ENCODE measurements at places on chromosomes 7 and 10.

DNA sequence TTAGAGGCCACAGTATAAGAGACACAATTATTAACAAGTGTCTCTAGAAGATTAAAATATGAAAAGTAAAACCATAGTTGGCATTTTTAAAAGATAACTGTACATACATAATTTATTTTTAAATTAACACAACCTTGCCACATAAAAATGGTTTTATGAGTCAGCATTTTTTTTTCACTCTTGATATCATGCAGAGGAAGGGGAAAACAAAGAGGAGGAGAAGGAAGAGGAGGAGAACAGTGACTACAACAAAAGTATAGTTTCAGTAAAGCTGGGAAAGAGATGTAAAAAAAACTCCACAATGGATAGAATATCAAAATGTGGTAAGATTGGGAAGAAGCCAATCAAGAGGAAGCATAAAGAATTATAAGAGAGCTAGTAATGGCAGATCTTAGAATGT is 34.0 kb downstream of the CH25H start:
- no peak for DNase-seq

DNA sequence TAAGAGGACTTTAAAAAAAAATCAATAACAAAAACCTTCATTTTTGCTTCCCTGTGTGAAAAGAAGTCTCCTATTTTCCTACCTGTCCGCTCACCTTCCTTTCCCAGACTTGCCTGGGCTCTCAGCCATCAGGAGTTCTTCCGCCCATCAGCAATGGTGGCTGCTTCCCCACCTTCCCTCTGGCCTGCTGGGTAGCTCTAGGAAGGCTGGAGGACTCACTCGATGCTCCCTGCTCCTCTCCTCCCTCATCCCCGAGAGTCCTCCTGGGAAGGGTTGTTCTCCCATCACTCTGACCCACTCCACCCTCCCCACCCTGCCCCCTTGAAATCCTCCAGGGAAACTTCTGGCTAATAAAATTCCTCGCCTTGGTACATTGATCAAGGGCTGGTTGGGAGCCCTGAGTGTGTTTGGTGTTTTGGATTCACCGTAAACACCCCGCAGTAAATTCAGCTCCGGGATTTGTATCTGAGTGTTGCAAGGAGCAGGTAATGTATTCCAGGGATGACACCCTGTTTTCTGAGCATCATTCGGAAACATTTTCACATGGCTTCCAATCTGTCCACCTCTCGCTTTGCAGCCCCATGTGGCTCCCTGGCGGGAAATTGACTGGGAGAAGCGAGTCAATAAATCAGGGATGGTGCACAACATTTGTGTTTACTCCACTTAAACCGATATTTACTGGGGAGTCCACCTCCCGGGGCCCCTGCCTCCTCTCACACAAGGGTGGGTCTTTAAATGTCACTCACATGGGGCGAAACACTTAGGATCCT is 126.4 kb upstream of the SDK1 start:
- no peak for DNase-seq

- DNase-seq = no peak
These were observed 4.9 kb upstream of the ELN start for GRCh38 chr7:74023092-74023536.

DNA sequence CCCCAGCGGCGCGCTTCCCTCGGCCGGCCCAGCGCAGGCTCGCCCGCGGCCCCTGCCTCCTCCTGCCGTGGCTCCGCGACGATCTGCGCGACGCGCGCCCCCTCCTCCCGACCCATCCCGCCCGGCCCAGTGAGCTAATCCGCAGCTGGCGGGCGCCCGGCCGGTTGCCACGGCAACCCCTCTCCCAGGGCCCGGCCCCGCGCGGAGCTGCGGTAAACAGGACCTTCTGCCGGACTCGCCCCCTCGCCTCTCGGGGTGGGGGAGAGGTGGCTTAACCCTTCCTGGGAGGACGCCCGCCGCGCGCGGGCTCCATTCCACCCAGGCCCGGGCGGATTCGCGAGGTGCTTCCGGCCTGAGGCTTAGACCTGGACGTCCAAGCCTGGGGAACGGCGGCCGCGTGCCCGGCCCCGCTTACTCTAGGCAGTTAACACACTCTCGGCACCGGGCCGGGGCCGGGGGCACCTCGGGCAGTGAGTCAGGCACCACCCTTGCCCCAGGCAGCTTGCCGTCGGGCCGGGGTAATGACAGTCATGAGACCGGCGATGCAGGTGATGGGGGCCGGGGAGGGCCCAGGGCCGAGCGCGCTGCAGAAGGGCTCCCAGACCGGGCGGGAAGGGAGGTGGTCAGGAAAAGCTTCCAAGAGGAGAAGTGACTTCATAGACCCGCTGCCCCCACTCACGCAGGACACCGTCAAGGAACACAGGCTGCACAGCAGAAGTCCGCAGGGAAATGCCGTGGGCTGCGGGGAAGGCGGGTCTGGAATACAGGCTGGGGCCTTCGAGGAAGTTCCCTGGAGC is at the start of gene DENND2A:
Gene DENND2A (minus strand): TSS at position 87 of the 797 bp plus-strand sequence. CDS start 38,416 bp downstream, outside the sequence.
- DNase-seq = no peak

DNA sequence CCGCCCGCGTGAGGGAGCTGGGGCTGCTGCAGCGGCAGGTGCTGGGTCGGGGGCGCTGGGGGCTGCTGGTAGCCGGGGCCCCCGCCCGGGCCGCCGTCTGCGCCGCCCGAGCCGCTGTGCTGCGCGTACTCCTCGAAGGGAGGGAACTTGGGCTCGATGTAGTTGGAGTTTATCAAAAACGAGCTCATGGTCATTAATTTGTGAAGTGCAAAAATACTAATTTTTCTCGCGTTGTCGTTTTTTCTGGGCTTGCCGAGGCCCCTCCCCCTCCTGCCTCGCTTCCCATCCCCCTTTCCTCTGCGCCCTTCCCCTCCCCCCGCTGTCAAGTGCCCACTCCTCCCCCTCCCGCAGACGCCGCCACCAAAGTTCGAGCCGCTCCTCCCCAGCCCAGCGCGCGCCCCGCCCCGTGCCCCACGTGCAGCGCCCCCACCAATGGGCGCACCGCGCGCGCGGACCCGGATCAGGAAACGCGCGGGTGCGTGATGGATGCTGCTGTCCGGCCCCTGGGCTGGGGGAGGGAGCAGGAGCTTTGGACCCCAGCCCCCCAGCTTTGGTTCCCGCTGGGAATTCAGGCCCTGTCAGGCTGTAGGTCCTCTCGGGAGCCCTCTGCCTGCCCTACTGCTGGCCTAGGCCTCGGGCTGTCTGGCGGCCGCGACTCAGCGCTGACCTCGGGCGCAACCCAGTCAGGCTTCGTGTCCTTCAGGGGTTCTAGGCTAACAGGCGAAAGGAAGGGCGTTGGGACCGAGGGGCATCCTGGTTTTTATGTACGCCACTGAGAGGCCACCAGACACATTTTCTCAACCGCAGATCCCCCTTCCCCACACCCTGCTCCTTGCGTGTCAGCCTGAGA is at the start of gene HOXA4:
Gene HOXA4 (minus strand): TSS at position 218 of the 850 bp plus-strand sequence. CDS start 24 bp downstream, at position 194.
- DNase-seq = peak; percentile 69

- no peak for DNase-seq
These were observed 273.8 kb downstream of the AUTS2 start for GRCh38 chr7:69871886-69872569.

DNA sequence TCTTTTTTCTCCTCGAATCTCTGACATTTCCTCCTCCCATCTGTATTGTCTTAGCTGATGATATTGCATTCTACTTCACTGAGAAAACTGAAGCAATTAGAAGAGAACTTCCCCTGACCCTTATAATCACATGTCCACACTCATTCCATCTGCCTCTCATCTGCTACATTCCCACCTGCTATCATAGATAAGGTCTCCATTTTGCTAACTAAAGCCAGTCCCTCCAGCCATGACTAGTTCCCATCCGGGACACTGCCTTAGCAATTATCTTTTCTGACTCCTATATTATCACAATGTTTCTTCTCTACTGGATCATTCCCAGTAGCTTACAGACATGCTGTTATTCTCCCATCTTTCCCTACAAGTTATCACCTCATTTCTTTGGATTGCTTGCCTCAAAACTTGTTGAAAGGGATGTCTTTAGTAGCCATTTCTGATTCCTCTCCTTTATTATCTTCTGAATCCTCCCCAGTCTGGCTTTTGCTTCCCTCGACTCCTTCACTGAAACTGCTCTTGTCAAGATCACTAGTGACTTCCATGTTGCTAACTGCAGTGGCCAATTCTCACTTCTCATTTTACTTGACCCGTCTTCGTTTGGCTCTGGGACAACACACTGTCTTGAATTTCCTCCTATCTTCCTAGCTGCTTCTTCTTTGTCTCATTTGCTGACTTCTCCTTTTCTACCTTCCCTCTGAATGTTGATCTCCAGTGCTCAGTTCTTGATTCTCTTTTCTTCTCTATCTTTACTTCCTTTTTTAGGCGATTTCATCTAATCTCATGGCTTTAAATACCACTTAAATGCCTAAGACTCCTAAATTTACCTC is 35.9 kb downstream of the FZD1 start:
- DNase-seq = no peak

DNA sequence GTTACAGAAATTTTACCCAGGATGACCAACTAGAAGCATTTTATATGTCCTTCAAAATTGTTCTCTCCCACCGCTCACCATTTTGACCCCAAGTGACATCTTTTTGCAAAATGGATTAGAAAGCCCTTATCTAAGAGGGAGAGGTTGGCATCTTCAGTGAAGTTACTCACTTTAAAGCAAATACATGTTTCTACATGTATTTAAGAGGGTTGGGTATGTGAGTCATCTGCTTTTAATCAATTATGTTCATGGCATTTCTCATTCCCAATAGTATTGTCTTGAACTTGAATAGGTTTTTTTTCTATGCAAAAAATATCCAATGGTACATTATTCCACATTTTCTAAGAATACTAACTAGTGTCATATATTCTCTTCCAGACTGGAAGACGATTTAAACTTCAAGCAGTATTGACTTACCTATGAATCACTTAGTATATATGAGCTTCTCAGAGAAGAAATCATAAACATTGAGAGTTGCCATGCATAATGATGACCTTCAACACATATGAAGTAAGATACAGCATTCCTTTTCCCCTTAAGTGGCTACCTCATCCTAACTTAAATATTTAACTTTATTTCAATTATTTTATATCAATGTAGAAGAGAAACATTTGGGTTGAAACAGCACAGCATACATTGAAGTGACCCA is 132.8 kb downstream of the POLR1F start:
- DNase-seq = no peak

- DNase-seq = no peak
These were observed 13.5 kb downstream of the IKZF1 start for GRCh38 chr7:50317697-50318669.

- DNase-seq = no peak
These were observed 4.6 kb downstream of the MARVELD1 start for GRCh38 chr10:97718178-97718577.

GRCh38 chr7:35993113-35993512 is 159.9 kb upstream of the EEPD1 start:
- no peak for DNase-seq

DNA sequence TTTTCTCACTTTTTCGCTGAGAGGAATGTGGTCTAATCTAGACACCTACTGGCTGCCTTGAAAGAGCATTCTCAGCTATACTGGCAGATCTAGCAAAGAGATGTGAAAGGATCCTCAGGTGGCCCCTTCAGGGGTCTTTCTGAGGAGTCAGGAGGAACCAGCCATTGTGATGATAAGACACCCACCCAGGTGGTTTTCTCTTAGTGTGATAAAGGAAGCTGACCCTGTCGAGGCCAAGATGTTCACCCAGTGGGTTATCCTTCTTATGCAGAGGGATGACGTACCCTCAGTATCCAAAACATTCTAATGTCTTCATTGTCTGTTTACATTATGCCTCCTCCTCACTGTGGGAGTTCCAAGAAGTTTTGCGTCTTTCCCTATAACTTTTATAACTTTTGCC is 98.3 kb upstream of the LRGUK start:
- DNase-seq = no peak

GRCh38 chr10:83522881-83523386 is 616.4 kb upstream of the GHITM start:
- DNase-seq = no peak

GRCh38 chr7:114508086-114508485 is 93.5 kb downstream of the FOXP2 start:
- DNase-seq = no peak

DNA sequence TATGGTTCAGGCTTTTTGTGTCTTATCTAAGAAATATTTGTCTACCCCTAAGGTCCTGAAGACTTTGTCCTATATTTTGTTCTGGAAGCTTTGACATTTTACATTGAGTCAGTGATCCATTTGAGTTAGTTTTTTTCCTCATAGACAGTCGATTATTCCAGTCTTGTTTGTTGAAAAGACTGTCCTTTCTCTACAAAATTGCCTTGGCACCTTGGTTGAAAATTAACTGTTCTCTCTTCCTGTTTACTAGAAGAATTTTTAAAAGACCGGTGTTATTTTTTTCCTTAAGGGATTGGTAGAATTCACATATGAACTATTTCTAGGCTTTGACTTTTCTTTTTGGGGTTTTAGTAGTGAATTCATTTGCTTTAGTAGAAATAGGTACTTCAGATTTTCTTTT is 12.0 kb downstream of the PLEKHA1 start:
- no peak for DNase-seq

- peak; percentile 19 for DNase-seq
These were observed 17.0 kb upstream of the NODAL start for GRCh38 chr10:70458329-70459060.

GRCh38 chr10:48599830-48600134 is 5.1 kb downstream of the ARHGAP22 start:
- no peak for DNase-seq

GRCh38 chr10:49299816-49300139 is 808 bp downstream of the C10orf71 start:
- DNase-seq = no peak

GRCh38 chr7:149866779-149867447 is 6.9 kb upstream of the ATP6V0E2 start:
- DNase-seq = no peak

DNA sequence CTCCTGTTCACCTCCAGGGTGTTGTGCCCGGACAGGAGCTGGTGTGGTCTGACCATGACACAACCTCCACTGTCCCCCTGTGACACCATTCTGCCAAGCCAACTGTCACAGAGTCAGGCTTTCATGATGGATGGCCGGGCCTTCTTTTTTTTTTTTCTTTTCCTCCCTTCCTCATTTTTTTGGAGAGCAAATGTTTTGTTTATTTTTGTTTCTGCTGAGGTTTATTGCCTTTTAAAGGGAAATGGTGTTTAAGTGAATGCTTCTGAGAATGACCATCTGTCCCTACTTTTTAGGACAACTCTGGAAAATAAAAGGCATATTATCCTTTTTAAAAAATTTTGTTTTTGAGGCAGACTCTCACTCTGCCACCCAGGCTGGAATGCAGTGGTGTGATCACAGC is 115.1 kb upstream of the NPS start:
- DNase-seq = no peak

DNA sequence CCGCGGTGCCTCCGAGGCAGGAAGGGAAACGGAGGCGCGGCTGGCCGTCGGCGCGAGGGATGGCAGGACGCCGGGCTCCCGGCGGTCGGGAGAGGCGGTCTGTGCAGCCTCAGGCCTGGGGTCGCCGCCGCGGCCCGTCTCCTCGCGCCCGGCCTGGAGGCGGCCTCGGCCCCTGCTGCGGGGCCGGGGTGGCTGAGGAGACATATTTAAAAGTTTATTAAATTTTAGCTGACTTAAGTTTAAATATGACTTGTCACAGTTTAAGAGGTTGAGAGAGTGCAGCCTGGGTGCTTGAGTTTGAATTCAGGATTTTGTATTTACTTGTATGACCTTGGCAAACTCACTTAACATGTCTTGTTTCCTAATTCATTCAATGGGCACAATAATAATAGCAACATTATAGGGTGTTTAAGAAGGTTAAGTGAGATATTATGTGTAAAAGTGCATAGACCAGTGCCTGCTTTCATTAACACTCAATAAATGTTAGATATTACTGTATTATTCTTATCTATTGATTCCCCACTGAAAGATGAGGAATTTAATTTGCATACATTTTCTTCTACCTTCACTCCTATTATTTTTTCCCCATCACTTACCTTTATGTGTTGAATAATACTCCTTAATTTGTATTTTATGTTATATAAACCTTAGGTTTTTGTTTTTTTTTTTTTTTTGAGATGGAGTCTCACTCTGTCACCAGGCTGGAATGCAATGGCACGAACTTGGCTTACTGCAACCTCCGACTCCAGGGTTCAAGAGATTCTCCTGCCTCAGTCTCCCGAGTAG is 718 bp downstream of the DYNC2I1 start:
- no peak for DNase-seq
